Fibroblast of upper back skin (primary cell): ENCODE measurements at places on chromosomes 7 and 10.
A peak's percentile ranks its signal among the peaks of the same experiment; 100 is the strongest.

- no peak for DNase-seq
These were observed 54.9 kb downstream of the MET start for GRCh38 chr7:116726713-116727431.

DNA sequence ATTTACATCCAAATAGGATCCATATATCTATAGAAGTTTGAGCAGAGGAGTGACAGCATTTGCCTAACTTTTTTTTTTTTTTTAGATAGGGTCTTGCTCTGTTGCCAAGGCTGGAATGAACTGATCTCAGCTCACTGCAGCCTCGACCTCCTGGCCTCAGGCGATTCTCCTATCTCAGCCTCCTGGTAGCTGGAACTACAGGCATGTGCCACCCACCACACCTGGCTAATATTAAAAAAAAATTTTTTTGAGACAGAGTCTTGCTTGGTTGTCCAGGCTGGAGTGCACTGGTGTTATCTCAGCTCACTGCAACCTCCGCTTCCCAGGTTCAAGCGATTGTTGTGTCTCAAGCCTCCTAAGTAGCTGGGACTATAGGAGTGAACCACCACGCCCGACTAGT, 15.1 kb downstream of the PPIA start:
- no peak for DNase-seq

DNA sequence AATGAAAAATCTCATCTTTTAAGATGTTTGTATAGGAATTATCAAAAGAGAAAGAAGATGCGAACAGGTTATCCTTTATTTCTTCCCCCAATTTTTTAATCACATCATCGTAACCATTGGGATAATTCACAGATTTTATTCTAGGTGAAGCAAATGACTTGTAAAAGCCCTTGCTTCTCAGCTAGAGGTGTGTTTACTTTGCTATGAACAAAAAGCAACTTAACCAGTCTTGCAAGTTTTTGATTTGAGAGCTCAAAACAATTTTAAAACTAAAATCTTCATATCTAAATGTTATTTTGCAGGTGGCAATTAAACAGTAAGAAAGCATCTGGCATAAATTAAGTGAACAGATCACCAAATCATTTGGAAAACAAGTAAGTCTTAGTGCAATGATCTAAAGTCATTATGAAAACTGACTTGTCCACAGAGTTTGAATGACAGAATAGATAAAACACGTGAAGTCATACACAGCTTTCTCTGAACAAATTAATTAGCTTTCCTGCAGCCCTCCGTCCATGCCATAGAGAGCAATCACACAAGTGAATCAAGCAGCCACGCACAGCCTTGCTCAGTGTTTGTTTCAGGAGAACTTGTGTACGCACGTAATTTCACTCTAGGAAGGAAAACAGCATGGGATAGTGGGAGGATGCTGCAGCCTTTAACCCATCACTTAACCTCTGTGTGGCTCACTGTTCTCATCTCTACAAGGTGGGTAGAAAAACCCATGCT, 85.0 kb upstream of the ZNF800 start:
- DNase-seq: no peak

- no peak for DNase-seq
These were observed 118.0 kb downstream of the ARL5B start for GRCh38 chr10:18777258-18777657.

GRCh38 chr7:23254051-23254681, 7.6 kb downstream of the GPNMB start:
- no peak for DNase-seq

DNA sequence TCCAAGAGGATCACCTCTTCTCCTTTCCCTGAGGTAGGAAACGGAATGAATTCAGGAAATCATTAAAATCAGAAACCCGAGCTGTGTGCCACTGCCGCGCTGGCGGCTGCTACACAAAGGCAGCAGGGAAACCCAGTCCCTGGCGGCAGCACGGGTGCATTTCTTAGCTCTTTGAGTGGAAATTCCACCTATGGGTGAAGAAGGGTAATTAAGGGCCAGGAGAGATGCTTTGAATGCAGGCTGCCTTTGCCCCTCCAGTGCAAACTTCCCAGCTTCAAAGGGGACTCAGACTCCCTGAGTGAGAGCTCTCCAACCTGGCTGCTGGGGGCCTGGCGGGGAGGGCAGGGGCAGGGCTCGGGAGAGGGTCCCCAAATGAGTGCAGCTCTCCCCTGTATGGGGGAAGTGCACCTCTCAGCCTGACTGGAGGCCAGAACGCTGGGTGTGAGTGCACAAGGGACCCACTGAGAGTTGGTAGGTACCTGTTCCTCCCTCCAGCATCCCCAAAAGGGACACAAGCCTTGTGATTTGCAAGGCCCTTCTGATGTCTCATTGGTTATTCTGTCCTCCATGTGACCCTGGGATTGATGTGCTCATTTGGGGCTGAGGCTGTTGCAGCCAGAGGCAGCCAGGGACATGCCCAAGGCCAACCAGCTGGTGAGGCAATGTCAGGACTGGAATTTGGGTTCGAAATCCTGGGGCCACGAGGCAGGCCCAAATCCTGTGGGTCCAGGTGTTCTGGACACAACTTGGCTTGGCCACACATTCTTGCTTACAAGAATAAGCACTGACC, 16.3 kb upstream of the ZMIZ1 start:
- DNase-seq: no peak

DNA sequence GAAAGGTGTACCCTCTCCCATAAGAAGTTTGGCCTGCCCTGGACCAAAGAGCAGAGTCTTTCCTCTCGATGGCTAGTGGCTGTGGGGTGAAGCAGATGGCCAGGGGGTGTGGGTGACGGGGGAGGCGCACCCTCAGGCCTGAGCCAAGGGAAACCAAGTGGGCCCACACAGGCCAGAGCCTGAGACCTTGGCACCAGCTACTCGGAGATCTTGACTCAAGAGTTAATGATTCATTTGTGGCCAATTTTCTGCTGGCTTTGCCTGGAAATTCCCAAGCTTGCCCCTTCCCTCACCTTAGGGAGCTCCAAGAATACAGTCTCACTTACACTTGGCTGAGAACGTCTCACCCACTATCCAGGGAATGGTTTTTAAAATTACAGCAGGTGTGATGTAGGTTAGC, 42.7 kb downstream of the ZMIZ1 start:
- DNase-seq: peak; percentile 52

- no peak for DNase-seq
These were observed 21.0 kb downstream of the UCMA start for GRCh38 chr10:13213163-13213562.

GRCh38 chr10:60473557-60473956, 83.9 kb upstream of the ANK3 start:
- DNase-seq: no peak

DNA sequence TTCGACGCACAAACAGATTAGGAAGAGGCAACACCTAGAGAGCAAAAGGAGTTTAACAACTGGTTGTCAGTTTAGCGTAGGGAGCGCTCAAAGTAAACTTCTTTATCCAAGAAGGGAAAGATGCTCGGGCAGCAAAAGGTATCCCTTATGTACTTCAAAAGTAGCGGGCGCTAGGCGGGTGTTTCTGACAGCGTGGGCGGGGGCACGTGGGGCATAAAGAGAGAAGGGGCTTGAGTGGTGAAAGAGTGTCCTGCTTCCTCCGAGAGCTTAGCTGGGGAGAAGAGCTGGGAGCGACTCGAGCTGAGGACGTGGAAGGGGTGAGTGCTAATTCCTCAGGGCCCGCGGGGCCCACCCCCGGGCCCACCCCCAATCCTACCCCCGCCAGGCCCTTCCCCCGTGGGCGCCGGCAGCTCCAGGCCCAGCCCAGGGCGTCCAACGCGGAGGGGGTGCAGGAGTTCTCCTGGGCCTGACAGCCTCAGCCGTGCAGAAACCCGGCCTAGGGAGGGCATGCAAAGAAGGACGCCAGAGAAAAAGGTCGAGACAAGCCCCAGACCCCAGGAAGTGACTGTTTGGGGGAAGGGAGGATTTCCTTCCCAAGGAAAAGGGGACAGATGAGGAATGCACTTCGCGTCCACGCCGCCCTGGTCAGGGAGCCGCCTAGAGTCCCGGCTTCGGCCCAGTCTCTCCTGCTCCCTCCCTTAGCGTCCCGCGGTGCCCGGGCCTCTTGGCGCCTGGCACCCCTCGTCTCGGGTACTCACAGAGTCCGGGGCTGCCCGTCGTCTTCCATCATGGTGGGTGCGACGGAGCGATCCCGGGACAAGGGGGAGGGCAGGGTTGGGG, 868 bp downstream of the TIAL1 start:
- peak; percentile 45 for DNase-seq

GRCh38 chr10:116101616-116102315, 171.2 kb downstream of the GFRA1 start:
- DNase-seq: peak; percentile 84

DNA sequence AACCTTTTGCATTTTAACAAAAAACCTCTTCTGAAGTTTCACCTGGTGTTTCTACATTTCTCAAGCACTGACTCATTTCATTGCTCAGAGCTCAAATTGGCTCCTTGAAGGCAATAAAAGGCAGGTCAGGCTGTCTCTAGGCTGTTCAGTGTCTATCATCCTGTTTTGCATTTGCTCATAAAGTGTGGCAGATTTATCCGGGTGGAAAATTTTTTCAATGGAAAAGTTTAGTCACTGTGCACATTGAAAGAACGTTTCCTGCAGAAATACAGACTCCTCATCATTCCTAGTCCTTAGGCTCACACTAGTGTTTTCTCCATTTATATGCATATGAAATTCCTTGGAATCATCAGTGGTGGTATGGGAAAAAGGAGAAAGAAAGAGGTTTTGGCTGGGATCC, 114.2 kb upstream of the DGKB start:
- DNase-seq: peak; percentile 46

- no peak for DNase-seq
These were observed at the start of gene BLNK for GRCh38 chr10:96271016-96271815. BLNK (minus strand) TSS chr10:96271569; CDS start chr10:96271398, 171 bp downstream.

GRCh38 chr7:124022551-124022950, 10.3 kb downstream of the TMEM229A start:
- DNase-seq: no peak

DNA sequence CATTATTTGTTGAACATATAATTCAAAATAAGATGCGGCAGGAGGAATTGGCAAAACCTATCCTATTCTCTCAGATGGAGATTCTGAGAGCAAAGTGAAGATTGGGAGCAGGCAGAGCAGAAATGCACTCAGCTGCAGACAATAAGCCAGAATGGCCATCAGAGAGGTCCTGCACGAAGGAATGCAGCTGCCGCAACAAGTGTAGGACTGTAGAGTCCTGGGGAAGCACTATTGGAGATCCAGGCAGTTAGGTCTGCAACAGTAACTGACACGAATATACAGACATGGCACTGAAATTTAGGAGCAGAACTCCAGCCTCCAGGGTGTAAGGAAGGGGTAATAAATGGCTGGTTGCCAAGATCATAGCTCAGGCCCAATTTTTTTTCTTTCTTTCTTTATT, 10.4 kb upstream of the COL1A2 start:
- no peak for DNase-seq

DNA sequence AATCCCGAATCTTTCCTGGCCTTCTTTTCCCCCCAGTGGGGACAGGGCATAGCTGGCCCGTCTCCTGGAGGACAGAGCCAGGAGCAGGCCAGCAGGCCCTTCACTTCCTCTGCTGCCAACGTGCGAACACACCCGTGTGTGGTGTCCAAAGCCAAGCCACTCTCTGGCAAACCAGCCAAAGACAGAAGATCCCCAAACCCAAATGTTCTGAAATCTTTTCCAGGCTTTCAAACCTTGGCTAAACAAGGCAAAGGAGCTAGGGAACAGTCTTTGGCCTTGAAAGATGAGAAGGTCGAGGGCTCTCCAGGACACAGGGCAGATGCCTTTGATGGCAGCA, 63.0 kb downstream of the PROSER2 start:
- DNase-seq: no peak

GRCh38 chr10:121526801-121527221, 71.4 kb downstream of the FGFR2 start:
- DNase-seq: no peak

GRCh38 chr10:125017547-125018298, 75.8 kb downstream of the ZRANB1 start:
- DNase-seq: no peak

DNA sequence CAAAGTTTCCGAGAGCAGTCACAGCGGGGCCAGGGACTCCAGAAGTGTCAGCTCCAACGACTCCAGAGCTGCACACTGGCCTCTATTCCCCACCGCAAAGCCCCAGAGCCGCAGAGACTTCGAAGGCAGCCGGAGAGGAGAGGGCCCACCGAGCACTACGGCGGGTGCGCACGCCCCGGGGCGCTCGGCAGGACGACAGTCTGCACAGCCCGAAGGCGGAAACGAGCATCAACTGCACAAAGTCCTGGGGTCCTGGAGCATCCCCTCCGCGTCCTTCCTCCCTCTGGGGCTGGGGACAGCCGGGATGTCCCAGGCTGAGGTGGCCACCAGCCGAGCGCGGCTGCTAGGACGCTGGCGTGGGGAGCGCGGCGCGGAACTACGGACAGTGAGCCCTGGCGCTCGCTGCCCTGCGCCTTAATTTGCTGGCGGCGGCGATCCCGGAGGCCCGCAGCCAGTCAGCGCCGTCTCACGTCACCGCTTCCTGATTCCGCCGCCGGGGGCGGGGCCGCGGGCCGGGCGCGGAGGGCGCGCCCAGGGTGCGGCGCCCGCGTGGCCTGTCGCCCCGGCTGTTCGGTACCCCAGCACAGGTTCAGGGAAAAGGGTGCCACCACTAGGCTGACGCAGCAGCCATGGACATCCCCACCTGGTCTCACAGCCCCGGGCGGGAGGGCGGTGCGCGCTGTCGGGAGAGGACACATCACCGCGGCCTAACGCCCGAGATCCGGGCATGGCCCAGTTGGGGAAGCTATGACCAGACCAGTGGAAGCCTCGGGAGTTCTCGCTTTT, at the start of gene TBX20:
Gene TBX20, minus strand, starts transcription at position 391 of the 786 bp plus-strand sequence. CDS start 480 bp downstream, outside the sequence.
- peak; percentile 44 for DNase-seq

GRCh38 chr7:25026156-25026555, 46.2 kb upstream of the OSBPL3 start:
- DNase-seq: no peak

GRCh38 chr10:122307669-122308416, 36.7 kb downstream of the BTBD16 start:
- DNase-seq: peak; percentile 99

DNA sequence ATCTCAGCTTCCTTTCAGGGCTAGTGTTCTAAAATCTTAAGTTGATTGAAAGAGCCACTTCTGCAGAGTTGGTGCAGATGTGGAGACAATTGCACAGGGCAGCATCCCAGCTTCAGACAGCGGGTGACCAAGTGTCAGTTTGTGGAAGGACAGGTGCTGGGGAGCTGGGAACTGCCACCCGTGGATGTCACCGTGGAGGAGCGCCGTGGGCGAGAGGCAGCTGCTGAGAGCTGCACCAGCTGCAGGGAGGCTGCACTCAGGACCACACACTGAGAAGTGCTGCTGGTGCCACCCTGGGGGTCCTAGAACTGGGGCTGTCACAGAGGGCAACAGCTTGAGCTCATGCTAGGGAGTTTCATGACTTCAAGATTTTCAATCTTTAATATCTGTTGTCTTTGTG, 543.0 kb upstream of the FZD8 start:
- no peak for DNase-seq

GRCh38 chr7:35007768-35008167, 29.5 kb downstream of the DPY19L1 start:
- peak; percentile 30 for DNase-seq

GRCh38 chr10:44046605-44047004, 338.3 kb downstream of the CXCL12 start:
- peak; percentile 63 for DNase-seq

GRCh38 chr10:56091872-56092271, 269.2 kb downstream of the ZWINT start:
- no peak for DNase-seq

GRCh38 chr7:18941207-18941606, 176.2 kb downstream of the TWIST1 start:
- peak; percentile 11 for DNase-seq

- no peak for DNase-seq
These were observed 270.1 kb downstream of the TCERG1L start for GRCh38 chr10:131041441-131041840.
